ENCODE measurements at places on chromosomes 13 and 19.

GRCh38 chr13:85785205-85785604, 14.0 kb downstream of the SLITRK6 start:
- DNase-seq, result no peak

DNA sequence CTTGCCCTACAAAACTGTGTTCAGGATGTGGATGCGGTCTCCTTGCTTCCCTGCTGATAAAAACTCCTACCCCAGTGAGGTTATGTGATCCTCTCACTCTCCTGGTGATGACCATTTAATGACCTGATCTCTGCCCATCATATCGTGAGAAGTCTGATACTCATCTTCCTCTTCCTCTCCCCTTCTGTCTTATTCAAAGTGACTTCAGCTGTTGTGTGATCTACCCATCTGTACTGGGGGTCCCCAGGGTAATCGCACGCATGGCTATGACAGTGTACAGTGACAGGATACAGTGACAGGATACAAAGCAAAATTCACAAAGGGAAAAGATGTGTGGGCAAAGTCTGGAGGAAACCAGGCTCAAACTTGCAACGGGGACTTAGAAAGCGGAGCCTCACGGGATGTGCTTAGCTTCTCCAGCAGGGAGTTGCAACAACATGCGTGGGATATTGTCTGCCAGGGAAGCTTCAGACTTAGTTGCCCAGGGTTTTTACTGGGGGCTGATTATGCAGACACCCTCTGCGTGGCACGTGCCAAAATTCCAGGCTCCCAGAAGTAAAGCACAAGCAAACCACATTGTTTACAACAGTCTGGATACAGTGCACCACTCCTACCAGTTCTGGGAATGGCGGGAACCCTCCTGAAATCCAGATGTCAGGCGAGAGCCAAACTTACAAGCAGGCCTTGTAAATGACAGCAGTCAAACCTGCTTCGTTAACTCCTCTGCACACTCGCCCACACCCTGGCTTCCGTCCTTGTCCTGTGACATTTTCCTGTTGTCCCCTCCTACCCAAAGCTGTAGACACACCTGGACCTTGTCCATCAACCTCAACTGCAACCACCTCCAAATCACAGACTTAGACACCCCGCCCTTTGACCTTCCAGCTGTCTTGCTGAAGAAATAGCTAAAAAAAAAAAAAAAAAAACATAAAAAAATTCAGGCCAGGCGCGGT, 18.0 kb upstream of the GARRE1 start:
- DNase-seq, result no peak

- DNase-seq, result peak; percentile 95
These were observed 545 bp downstream of the RAD23A start for GRCh38 chr19:12946092-12946721.

DNA sequence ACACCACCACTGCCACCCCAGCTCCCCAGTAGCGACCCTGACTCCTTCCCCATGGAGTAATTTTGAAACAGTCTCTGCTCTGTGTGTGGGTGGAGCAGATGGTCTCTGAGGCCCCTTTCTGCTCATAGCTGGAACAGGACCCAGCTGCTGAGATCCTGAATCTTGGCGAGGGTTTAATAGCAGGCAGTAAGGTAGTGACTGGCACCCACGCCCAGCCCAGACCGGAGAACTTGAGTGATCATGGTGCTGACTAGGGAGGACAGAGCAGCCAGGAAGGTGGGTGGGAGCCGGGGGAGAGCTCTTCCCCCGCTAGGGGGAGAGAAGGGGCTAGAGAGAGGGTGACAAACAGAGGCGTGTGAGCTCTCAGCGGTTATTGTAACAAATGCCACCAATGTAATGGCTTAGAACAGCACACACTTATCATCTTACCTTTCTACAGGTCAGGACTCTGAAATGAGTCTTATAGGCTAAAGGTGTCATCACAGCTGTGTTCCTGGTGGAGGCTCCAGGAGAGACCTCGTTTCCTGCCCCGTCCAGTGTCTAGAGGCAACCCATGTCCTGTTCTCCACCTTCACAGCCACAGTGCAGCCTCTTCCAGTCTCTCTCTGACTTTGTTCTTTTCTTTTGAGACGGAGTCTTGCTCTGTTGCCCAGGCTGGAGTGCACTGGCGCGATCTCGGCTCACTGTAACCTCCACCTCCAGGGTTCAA, 7.2 kb upstream of the ACER1 start:
- DNase-seq, result peak; percentile 42

DNA sequence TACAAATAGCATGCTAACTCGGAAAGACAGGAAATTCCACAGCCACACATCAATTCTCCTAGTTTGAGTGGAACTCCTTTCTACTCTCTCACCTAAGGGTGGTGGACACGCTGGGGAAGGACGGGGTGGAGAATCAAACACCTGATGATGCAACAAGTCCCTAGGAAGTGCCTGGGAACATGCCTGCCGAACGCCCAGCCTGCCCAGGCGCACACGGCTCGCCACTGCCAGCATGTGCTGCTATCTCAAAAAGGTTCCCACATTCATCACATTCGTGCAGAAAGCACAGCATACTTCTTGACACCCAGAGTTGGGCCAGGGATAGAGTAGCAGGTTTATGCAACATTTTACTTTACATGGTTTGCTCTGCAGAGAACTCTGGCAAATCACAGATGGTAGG, 164.6 kb downstream of the ABCC4 start:
- no peak for DNase-seq

- DNase-seq, result peak; percentile 19
These were observed 270.6 kb downstream of the KLF5 start for GRCh38 chr13:73329355-73329754.

DNA sequence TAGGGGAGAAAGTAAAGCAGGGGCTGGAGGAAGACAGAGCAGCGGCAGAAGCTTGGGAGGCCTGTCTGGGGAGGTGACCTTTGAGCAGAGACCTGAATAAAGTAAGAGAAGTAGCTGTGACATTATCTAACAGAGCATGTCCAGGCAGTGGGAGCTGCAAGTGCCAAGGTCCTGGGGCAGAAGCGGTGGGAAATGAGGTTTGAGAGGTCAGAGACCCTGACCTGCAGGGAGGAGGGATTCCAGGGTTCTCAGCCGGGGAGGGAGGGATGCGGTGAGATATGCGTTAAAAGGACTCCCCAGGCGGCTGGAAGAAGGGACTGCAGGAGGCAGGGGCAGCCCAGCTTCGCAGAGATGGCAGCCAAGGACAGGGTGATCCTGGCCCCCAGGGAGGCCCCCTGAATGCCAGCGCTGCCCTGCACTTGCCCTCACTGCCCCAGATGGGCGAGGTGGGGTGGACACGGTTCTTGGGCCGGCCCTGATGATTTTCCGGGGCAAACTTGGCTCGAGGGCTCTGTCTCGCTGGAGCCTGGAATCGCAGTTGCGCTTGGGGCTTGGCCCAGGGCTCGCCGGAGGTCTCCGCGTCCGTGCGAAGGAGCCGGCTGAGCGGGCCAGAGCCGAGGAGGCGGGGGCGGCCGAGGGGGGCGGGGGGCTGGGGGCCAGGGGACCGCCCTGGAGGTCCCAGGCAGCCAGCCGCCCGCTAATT, 3.2 kb downstream of the CRLF1 start:
- peak; percentile 84 for DNase-seq
